ENCODE measurements at places on chromosomes 16 and 17.

GRCh38 chr17:58337600-58338453, 9.2 kb upstream of the TSPOAP1 start:
- DNase-seq = no peak

DNA sequence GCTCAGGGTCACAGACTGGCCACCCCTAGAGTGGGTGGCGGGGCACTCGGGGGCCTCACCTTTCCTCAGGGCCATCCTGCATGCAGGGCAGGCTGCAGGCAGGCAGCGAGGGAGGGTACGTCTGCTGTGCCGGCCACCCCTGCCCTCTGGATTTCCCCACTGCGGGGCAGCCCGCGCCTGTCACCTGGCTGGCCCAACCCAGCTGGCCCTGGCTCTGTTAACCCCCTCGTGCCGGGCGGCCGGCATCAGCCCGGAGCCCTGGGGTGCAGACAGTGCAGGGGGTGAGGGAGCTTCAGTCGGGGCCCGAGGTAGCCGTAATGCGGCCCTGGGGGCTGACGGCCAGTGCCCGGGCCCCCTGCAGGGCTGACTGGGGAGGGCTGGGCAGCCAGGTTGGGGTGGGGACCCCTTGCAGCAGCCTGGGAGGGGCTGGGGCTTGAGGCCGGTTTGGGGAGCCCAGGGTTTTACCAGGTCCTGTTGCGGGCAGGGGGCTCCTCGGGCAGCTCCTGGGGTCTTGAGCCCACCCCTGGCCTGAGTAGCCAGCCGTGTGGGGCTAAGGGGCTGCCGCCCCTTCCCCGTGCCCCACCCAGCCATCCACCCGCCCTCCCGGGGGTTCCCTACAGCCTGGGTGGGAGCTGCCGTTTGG, at the start of gene IGFALS:
TSS of gene IGFALS (minus strand) at position 128 of the 643 bp plus-strand sequence. CDS start at position 75, 53 bp downstream.
- DNase-seq = no peak

DNA sequence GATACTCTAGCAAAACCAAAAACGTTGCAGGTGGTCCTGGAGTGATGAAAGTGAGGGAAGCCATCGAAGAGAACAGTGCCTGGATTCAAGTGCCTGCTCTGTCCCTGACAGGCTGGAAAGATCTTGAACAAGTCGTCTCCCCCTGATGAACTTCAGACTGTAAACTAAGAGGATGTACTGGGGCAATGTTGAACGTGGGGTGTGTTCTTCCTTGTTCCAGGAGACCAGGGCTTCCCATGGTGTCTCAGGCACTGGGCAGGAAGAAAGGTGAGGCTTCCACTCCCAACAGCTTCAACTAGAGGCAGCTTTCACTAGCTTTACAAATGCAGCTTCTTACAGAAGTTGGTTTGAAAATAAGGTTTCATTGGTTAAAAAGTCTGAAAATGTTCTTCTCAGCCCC, 21.4 kb upstream of the NF1 start:
- no peak for DNase-seq

GRCh38 chr17:29116804-29117753, 63.1 kb downstream of the MYO18A start:
- no peak for DNase-seq

GRCh38 chr17:65271296-65271695, 134.1 kb downstream of the RGS9 start:
- no peak for DNase-seq

DNA sequence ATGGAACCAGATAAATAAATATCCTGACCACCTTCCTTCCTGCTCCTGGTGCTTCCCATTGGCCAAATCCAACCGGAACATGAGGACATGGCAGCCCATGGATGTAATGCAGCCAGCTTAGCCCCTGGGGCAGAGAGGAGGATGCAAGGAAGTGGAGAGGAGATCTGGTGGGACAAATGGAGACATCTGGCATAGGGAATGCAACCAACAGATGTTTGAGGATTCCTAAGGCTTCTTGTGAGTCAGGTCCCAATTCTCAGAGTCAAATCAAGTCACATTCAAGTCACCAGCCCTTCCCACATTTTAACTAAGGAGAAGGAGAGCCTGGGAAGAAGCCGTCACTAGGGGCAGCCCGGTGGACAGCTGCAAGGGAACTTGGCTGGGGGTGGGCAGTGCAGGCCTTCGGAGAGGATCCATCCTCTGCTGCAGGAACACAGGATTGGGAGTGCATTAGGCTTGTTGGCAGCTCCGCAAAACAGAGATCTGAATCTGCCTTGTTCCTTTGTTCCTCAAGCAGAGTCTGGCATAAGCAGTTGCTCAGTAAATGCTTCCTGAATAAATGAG, 62.8 kb upstream of the HS3ST2 start:
- no peak for DNase-seq

GRCh38 chr17:48416971-48417370, 13.0 kb downstream of the SKAP1 start:
- no peak for DNase-seq

- DNase-seq = no peak
Observed at GRCh38 chr16:56488035-56488434, 31.8 kb downstream of the BBS2 start.

GRCh38 chr17:73396431-73397277, 84.9 kb upstream of the CDC42EP4 start:
- DNase-seq = no peak

DNA sequence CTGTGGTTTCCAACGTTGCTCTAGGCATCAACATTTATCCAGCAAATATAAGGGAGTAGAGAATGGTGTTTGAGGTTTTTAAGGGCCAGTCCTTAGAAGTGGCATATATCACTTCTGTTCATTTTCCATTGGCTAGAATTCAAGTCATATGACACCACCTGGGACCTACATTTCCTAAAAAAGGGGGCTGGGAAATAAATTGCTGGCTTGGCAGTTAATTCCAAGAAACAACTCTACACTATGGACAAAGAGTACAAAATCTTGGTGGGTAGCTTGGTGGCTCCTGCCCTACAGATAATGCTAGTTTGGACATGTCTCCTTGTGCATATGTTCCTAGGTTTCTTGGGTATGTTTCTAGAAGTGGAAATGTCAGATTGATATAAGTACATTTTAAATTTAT, 7.6 kb downstream of the PPM1E start:
- no peak for DNase-seq
